ENCODE measurements at places on chromosomes 7 and 10.

GRCh38 chr7:14332155-14332554 lies 342.7 kb upstream of the ETV1 start:
- DNase-seq: no peak

GRCh38 chr10:10520491-10521385 lies 496.9 kb upstream of the CELF2 start:
- no peak for DNase-seq

DNA sequence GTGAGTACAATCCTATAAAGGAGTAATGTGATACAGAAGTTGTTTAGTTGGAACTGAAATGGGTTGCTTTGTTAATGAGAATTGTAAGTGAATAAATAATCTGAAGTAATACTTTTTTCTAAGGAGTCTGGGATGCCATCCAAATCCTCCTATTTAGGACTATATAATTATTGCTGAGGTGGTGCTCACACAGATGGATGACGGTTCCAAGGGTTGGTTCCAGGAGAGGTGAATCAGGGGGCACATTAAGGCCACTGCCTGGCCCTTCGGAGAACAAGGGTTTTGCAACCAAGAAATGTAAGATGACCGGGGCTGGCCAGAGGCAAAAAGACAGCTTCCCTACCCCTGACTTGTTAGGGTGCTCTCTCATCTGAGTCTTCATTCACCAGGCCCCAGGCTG lies 352.7 kb downstream of the PHTF2 start:
- DNase-seq: no peak

GRCh38 chr7:31003721-31004120 lies 40.0 kb downstream of the GHRHR start:
- no peak for DNase-seq

DNA sequence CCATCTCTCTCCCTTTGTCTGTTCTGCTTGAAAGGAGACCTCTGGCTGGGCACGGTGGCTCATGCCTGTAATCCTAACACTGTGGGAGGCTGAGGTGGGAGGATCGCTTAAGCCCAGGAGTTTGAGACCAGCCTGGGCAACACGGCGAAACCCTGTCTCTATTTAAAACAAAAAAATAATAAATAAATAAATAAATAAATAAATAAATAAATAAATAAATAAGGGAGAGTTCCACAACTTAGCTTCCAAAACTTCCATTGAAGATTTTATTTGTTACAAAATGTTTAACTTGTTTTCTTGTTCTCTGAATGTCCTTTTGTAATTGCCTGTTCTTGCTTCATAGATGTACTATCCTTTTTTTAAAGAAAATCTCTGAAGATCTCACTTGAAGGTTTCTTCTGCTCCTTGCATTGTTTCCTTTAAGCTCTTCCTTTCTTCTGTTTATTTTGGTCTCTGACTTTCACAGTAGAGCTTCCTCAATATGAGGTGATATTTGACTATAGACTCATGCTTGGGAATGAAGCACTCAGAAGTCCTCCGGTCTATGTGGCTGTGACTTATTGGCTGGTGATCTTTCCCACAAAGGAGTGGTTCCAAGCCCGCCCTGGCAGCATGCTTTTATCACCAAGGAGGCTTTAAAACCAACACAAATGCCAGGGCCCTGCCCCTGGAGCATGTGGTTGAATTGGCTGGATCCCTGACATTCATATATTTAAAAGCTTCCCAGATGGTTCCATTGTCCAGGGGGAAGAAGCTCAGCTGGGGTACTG lies 18.1 kb upstream of the NPTX2 start:
- DNase-seq: no peak

- DNase-seq: no peak
Observed at GRCh38 chr7:463362-463781, 56.3 kb downstream of the PDGFA start.

DNA sequence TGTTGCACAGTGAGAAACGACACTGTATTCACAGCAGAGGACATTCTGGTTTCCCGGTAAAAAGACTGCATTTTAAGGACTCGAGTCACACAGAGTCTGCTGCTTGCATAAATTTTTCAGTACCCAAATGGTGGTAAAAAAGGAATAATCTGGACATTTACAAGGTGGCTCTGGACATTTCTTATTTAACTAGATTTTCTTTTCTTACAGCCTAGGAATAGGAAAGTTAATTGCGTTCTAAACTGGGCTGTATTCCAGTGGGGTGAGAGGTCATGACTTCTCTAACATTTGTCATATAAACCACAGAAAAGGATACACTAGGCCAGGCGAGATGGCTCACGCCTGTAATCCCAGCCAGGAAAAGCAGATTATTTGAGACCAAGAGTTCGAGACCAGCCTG lies 237.5 kb upstream of the KLF6 start:
- DNase-seq: no peak
